Activated T-cell treated with anti-CD3 and anti-CD28 coated beads, Interleukin-2, amount 50 U/mL, for 24 hours (primary cell): ENCODE measurements at places on chromosomes 7 and 10.

- DNase-seq = no peak
Measured at GRCh38 chr7:90092506-90092905, 61.8 kb upstream of the STEAP1 start.

- no peak for DNase-seq
Measured at GRCh38 chr7:2032030-2032875, 200.5 kb downstream of the MAD1L1 start.

DNA sequence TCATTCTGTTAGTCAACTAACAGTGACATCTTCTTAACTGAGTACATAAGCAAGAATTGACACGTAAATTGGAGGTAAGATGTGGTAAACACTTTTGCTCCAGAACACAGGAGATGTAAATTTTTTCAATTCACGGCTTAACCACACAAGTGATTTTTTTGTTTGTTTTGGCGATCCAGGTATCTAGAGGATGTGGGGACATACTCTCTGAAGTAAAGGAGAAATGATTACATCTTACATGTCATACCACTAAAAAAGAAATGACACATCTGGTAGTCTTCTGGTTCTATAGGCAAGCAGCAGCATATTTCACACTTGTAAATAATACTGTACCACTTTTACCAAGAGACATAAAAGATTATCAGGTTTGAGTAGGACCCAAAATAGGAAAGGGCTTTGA is 200.3 kb upstream of the ZWINT start:
- DNase-seq = no peak

GRCh38 chr10:28652703-28653102 is 24.6 kb upstream of the BAMBI start:
- no peak for DNase-seq

DNA sequence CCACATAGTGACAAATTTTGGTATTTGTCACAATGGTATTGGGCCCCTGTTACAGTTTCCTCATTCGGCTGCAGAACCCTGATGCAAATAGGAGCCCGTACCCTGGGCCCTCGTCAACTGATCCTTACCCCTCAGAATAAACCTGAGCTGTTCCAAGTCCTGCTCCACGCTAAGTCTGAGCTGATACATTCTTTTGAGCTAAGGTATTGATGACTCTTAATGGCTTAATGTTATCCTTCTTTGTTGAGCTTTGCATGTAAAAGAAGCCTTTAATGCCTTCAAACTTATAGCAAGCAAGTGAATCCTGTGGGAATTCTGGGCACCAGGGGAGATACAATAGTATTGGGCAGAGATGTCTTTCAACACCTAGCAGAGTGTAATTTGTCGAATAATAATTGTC is 31.8 kb downstream of the GATA3 start:
- DNase-seq = no peak

GRCh38 chr10:122208571-122209430 is 62.3 kb upstream of the BTBD16 start:
- no peak for DNase-seq

- DNase-seq = no peak
Measured at GRCh38 chr10:112852306-112852705, 97.7 kb upstream of the TCF7L2 start.

DNA sequence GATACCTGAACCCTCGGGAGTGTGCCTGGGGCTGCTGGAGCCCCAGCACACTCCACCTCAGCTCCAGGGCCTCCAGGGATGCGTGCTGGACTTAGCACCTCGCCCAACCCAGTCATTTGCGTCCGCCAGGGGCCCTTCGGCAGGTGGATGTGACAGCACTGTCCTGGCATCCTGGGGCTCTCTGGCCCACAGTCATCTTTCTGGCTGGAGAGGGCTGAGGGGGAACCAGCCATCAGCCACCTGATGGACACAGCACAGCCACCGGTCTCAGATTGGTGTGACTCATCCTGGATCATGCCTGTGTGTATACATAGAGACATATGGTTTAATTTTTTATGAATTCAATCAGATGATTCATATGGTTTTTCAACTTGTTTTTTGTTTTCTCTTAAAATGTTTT is 11.1 kb downstream of the ZNF775 start:
- no peak for DNase-seq

- DNase-seq = no peak
Measured at GRCh38 chr7:132577206-132578049, 1.2 kb upstream of the PLXNA4 start.
